ENCODE measurements at places on chromosomes 7 and 10. TPM values are rescaled to one million over a fixed set of nuclear protein-coding genes. Genes with fewer than 3 reads are reported as not detected.

- DNase-seq, result no peak
Measured at GRCh38 chr10:6770846-6771245, 190.8 kb upstream of the PRKCQ start.

GRCh38 chr10:76034353-76035205 is 603.2 kb downstream of the LRMDA start:
- no peak for DNase-seq

- DNase-seq, result no peak
Measured at GRCh38 chr7:77811516-77812289, 13.1 kb downstream of the PHTF2 start.

- peak; percentile 73 for DNase-seq
Measured at GRCh38 chr7:71733107-71733870, 601.3 kb downstream of the GALNT17 start.

DNA sequence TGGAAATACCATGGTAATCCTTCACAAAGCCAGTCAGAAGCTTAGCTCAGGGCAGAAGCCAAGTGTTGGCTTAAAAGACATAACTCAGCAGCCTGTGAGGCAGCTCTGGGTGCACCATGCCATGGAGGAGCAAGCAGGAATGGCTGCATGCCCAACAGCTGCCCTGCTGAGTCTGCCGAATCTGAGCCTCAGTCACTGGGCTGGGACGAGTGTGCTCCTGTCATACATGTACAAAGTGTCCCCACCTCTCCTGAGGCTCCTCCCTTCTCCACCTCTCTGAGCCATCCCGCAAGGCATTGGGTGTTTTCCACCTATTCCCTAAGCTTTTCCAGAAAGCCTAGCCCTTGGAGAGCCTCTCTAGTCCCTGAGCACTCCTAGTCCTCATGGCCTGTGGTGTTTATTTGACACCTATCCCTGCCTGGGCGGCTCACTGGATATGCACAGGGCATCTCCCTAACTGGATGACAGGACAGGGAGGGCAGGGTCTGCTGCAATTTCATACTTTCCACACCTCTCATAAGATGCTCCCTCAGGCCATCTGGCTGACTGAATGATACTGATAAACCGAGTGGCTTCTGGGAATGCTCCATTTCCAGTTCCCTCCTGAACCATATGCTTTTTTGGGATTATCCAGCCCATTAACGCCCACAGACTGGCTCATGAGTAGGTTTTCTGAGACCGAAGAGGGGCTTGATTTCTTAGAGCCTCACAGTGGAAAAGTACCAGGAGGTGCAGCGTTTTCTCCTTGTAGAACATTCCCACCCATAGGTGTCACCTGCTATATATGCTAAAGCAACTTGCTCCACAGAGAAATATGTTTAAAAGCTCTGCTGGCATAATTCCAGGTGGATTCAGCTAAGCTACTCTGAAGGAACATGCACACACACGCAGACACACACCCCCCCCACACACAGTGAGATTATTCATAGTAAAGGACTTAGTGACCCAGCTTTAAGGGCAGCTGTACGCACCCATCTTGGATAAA is 199.3 kb downstream of the SNX10 start:
- no peak for DNase-seq

DNA sequence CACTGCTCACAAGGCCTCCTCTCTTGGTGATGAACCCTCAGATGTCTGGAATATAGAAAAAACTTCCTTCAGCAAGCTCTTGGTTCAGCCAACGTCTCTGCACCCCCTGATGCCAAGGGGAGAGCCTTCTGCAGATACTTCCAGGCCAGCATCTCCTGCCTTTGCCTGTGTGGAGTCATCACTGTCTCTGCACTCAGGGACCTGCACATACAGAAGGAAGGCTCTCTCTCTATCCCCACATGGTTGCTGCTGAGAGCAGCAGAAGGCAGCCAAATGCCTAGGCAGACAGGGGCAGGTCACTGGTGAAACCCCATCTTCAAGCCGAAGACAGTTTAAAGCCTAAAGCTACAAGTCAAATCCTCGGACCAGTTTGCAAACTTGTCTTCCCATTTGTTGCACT is 137.6 kb downstream of the WDR11 start:
- no peak for DNase-seq

GRCh38 chr7:146131701-146132100 is 15.1 kb downstream of the CNTNAP2 start:
- no peak for DNase-seq

SLC29A4 gene
- 24.0 TPM for polyA plus RNA-seq

GNAI1 gene
- polyA plus RNA-seq, result 107 TPM

GATA3 gene
- 89.6 TPM for polyA plus RNA-seq

CALML5 gene
- polyA plus RNA-seq, result not detected

CALHM1 gene
- polyA plus RNA-seq, result 0.08 TPM

NUP205 gene
- polyA plus RNA-seq, result 77.3 TPM

Data from renal cortex interstitium (tissue), 15 donors.